ENCODE measurements at places on chromosomes 2 and 18. TPM values are rescaled to one million over a fixed set of nuclear protein-coding genes. Genes with fewer than 3 reads are reported as not detected.

DNA sequence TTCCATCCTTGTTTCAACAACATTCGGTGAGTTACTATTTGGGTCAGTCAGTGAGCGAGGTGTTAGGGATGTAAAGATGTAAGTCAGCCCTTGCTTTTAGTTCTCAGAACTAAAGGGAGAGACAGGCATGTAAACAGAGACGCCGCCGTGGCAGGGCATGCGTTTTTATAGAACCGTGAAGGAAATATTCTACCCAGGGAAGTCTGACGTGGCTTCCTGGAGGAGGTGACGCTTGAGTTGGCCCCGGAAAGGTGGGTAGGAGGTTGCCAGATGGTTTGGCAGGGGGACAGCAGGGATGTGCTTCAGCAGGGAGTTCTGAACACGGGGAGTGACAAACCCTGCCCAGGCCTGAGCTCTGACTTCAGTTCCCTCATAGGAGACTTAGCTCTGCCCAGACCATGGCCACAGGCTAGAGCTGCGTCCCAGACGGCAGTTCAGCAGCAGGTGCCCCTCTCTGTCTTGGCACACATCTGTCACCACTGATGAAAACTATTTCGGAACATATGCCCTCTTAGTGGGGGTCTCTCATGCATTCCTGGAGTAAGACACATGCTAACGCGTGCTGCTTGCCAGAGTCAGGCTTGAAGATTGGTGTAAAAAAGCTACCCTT lies 23.4 kb upstream of the RPL31 start:
- peak; percentile 34 for DNase-seq

GRCh38 chr2:96819128-96819875 lies 3.2 kb downstream of the CNNM3 start:
- no peak for DNase-seq

- DNase-seq = no peak
These were observed 28.0 kb downstream of the ADI1 start for GRCh38 chr2:3491306-3491705.

DNA sequence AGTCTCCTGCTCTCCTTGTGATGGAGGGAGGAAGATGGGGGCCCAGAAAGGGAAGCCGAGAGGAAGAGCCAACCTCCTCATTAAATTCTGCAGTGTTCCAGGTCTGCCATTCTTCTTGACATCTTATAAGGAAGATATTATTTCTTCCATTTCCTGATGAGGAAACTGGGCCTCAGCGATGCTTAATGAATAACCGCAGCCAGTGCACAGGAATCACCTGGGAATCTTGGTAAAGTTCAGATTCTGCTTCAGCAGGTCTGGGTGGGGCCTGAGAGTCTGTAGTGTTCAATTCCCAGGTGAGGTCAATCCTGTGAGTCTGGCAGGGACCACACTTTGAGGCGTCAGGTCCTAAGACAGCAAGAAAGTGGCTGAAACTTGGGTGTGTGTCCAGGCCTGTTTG lies 17.3 kb downstream of the PCARE start:
- DNase-seq = no peak

DNA sequence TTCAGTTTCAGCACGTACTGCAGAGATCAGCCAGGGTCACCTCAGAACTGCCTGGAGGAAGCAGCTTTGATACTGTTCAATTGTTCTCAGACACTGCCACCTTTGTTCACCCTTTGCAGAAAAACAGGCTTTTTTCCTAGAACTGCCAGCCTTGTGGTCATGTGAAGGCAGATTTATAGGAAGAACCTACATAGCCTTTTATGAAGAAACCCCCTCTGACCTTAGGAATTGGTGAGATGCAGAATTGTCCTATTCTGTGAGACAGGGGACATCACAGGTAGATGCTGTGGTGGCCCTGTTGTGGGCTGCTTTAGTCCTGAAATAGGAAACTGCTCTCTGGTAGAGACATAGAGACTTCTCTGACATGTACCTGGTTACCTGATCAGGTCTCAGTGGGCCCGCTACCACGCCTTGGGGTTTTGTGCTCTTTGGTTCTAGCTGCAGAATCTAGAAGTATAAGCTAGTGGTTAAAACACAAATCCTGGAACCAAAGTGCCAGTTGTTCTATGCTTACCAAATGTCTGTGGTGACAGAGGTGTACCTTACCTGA lies 206.6 kb downstream of the AGPS start:
- no peak for DNase-seq

- no peak for DNase-seq
These were observed 191.9 kb upstream of the CTAGE1 start for GRCh38 chr18:22609642-22610041.

DNA sequence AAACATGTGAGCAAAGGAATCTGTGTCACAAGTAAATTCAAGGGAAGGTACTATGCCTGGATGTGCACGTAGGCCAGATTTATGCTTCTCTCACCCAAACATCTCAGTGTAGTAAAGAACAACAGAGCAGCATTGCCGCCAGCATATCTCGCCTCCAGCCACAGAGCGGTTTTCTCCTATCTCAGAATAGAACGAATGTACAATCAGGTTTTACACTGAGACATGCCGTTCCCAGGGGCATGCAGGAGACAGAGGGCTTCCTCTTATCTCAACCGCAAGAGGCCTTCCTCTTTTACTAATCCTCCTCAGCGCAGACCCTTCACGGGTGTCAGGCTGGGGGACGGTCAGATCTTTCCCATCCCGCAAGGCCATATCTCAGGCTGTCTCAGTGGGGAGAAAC lies 175.3 kb downstream of the RPIA start:
- DNase-seq = no peak

- no peak for DNase-seq
These were observed 170.6 kb upstream of the NCK2 start for GRCh38 chr2:105573910-105574655.

DNA sequence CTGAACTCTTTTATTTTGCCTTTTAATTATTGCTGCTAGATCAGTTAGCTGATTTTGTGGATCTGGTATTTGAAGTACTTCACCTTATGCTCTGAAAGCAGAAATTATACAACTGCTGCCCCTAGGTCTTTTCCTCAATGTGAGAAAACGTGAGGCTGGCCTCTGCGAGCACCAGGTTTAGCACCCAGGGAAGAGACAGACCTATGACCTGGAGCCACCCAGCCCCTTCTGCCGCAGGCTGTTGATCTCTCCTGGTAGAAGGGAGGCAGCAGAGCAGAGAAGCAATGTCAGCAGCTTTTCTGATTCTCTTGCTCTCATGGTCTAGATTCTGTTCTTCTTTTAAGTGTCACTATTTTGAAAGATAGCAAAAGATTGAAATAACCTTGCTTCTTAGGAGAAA lies 19.9 kb downstream of the TRAPPC12 start:
- no peak for DNase-seq

The SOWAHC gene
- total RNA-seq = 44.0 TPM

The TSPYL6 gene
- total RNA-seq = 0.31 TPM

The GAL3ST2 gene
- 0.16 TPM for total RNA-seq

The SPATA3 gene
- not detected for total RNA-seq
